Amniotic epithelial cell (primary cell): ENCODE measurements at places on chromosomes 3 and 15.

DNA sequence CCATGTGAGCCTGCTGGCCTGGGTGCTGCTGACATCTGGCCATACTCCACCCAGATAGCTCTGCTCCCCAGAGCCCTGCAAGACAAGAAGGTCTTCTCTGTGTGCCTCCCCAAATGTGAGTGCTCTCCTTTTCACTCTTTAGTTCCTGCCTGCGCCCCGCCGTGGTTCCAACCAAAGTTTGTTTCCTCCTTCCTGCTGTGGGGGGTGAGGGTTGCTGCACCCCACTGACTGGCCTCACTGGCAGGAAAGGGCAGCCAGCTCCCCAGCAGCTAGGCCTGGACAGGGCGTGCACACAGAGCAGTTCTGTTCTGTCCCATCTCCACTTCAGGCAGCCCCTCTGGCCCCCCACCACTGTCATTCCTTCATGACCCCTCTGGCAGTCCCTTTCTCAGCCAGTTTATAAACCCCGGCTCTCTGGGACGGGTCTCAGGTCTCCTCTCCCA, 5.4 kb upstream of the CCDC174 start:
- no peak for DNase-seq

DNA sequence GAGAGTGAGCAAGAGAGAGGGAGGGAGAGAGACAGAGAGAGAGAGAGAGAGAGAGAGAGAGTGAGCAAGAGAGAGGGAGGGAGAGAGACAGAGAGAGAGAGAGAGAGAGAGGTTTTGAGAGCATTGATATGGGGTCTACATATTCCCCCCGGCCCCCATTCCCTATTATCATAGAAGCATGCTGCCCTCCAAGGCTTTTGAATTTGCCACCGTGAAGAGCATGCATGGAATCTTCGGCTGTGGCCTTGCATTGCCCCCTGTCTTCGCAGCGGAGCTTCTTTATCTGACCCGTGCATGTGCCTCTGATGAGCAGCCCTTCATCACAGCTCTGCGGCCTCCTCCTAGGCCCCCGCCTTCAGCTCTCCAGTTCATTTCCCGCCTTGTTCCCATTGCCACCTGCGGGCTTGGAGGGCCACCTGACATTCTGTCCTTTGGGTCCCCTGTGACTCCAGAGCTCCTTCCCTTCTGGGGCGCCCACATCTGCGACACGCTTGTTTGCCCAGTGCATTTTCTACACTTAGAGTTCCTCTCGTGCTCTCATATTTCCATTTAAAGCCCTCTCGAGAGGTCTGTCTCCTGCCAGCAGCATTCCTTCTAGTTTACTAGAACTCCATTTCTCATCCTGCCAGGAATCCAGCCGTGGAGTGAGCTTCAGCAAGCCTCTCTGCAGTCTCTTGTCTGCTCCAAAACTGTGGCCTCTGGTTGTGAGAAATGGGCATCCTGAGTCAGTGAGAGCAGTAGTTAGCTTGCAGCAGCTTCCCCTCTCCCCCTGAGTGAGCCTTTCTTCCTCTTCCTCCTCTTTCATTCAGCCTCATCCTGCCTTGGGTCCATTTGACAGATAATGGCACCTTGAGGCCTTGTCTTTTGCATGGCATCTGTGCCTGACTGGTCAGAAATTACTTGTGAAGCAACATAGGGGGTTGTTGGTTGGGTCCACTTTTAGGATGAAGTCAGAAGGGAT, 25.3 kb downstream of the LPP start:
- DNase-seq: peak; percentile 51

- DNase-seq: peak; percentile 7
Observed at GRCh38 chr3:29083676-29084075, 197.2 kb upstream of the RBMS3 start.

GRCh38 chr15:44596511-44597010, 59.6 kb downstream of the EIF3J start:
- no peak for DNase-seq

GRCh38 chr3:123664753-123665152, 79.9 kb upstream of the HACD2 start:
- DNase-seq: peak; percentile 92

- no peak for DNase-seq
Observed at GRCh38 chr15:59516655-59517461, 78.9 kb downstream of the FAM81A start.

- DNase-seq: peak; percentile 93
Observed at GRCh38 chr3:126858887-126859286, 124.0 kb upstream of the PLXNA1 start.
